Upper lobe of right lung (tissue), 1 donor: ENCODE measurements at places on chromosomes 7 and 10. TPM values are rescaled to one million over a fixed set of nuclear protein-coding genes. Genes with fewer than 3 reads are reported as not detected.
A peak's percentile ranks its signal among the peaks of the same experiment; 100 is the strongest.

Gene PRKCQ
- total RNA-seq = 9.8 TPM

- H3K4me1 ChIP-seq = peaks cover 47% of the 10 kb centered on the region
- H3K27ac ChIP-seq = peak overlapping the region; percentile 81
- no peaks in the 10 kb centered on the region for H3K27me3 ChIP-seq
- H3K36me3 ChIP-seq = peaks cover 35% of the 10 kb centered on the region
- DNase-seq = peak; percentile 77
Observed at GRCh38 chr10:5951167-5951711, 26.1 kb downstream of the IL15RA start.

Gene OLAH
- 0.93 TPM for total RNA-seq

Gene ST8SIA6
- 13.9 TPM for total RNA-seq

Gene MYL10
- not detected for total RNA-seq

DNA sequence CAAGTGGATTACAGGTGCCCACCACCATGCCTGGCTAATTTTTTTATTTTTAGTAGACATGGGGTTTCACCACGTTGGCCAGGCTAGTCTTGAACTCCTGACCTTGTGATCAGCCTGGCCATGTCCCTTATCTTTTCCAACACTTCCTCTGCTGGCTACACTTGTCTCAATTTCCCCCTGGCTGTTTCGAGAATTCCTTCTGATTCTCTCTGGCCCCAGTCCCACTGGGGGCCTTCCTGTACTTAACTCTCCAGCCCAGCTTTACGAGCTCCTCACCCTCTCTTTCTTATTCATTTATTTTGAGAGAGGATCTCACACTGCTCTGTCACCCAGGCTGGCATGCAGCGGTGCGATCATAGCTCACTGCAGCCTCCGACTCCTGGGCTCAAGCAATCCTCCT is 8.5 kb downstream of the EPHB4 start:
- peaks cover 71% of the 10 kb centered on the region for H3K36me3 ChIP-seq
- H3K27ac ChIP-seq = no peak overlapping the region
- no peaks in the 10 kb centered on the region for H3K4me1 ChIP-seq
- H3K27me3 ChIP-seq = no peaks in the 10 kb centered on the region

DNA sequence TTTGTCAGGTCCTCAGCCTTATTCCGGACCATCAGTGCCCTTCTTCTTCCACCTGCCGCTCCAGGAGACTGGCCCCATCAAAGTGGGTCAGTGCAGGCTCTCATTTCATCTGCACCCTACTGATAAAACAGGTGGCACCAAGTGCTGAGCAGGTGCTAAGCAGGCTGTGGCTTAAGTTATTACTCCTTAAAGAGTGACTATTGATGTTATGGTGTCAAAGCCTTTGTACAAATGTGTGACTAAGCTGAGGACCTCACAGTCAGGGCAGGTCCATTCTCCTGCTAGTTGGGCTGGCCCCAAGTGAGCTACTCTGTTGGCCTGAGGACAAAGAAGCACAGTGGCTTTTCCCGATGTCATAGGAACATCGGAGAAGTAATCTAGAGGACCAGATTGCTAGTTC is 11.2 kb upstream of the CALD1 start:
- no peak for DNase-seq
- no peak overlapping the region for H3K4me3 ChIP-seq
- no peaks in the 10 kb centered on the region for H3K4me1 ChIP-seq

DNA sequence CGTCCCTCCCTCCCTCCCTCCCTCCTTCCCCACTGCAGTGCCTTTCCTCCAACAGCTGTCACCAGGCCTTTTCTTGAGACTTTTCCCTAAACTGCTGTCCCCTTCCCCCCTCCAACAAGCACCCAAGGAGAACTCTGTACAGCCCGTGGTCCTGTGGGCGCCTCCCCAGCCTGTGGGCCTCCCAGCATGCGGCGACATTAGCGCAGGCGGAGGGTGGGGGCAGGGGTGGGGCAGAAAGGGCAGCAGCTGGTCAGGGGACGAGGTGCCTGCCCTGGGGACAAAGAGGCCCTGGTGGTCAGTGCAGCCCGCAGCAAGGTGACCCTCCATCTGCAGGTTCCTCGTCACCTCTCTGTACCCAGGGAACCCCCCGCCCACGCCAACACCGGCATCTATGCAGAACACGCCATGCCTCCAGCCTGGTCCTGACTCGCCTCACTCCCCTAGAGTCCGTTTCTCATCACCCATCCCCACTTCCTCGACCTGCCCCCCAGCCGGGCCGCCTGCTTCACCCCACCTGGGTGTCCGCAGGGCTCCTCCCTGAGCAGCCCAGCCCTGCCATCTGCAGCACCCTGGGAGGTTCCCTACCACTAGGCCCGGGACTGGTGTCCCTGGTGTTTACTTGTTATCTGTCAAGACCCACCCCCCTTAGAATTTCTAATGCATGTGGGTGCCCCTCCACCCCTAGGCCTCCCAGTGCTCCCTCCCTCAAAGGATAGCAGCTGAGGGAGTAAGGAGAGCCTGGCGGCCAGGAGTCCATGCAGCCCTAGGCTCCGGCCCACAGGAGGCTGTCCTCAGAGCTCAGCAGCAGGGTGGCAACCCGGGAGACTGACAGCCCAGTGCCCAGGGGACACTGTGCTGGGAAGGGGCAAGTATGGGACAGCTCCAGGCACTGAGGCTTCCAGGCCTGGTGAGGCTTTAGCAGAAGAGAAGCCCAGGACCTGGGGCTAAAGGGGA is 147.8 kb downstream of the ARHGAP22 start:
- H3K36me3 ChIP-seq = no peaks in the 10 kb centered on the region
- H3K27ac ChIP-seq = no peak overlapping the region
- H3K4me3 ChIP-seq = no peak overlapping the region
- H3K27me3 ChIP-seq = no peaks in the 10 kb centered on the region

DNA sequence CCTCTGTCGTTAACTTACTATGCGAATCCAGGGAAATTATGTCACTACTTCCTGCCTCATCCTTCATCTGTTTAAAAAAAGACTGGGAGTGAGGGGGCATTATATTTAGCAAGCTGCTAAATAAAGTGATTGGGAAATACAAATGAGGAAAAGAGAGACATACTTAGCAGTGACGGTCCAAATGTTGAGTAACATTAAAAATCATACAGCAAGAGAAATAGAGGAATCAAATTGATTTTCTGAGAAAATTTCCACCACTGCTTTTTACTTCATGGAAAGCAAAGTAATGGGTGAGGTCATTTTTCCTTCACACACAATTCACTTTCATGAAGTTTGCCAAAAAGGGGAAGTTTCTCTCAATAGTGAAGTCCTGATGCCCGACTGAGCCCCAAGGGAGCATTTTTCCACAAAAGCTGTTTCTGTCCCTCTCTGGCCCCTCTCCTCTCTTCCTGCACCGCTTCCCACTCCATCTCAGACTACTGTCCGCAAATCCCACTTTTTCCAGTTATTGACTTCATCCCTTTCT is 61.9 kb upstream of the ADO start:
- H3K27ac ChIP-seq = no peak overlapping the region
- no peaks in the 10 kb centered on the region for H3K27me3 ChIP-seq
- H3K4me3 ChIP-seq = no peak overlapping the region
- no peak for DNase-seq
- no peaks in the 10 kb centered on the region for H3K36me3 ChIP-seq
